CD4-positive, alpha-beta T cell treated with Interleukin-15 for 4 hours (primary cell): ENCODE measurements at places on chromosomes 4 and X.
A peak's percentile ranks its signal among the peaks of the same experiment; 100 is the strongest.

DNA sequence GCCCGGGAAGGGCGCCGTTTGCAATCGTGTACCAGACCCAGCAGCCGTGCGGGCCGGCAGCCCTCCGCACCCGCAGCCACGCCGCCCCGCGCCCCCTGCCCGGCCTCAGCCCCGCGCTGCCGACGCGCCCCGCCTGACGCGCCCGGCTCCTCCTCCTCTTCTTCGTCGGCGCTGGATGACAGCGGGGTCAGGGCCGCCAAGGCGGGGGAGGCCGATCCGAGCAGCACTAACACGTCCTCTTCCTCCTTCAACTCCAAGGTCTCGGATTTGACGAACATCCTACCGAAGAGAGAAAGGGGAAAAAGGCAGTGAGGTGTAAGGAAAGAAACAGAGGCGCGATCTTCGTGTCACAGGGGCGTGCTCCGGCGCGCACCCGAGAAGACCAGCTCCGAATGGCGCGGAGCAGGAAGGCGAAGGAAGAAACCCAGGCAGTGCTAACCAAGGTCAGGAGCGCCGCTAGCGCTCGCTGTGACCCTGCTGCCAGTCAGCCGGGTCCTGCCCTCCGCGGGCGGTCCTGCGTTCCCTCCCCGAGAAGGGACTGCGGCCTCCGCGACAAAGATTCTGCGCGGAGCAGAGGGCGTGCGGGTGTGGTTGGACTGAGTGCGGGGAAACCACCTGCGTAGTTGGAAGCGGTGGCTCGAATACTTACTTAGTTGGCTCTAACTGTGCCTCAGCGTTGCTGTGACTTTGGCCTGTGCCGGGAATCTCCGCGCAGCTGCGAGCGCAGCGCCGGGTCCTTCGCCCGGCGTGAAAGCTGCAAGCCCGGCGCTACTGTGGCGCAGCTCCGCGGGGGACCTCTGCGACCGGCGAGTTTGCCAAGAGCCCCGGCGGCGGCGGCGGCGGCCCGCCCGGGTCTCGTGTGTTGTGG, 548 bp downstream of the NEUROG2 start:
- DNase-seq, result peak; percentile 10

- DNase-seq, result no peak
These were observed 753.6 kb downstream of the RPA4 start for GRCh38 chrX:97637289-97637688.

GRCh38 chr4:105417624-105418023, 56.2 kb downstream of the PPA2 start:
- DNase-seq, result no peak

DNA sequence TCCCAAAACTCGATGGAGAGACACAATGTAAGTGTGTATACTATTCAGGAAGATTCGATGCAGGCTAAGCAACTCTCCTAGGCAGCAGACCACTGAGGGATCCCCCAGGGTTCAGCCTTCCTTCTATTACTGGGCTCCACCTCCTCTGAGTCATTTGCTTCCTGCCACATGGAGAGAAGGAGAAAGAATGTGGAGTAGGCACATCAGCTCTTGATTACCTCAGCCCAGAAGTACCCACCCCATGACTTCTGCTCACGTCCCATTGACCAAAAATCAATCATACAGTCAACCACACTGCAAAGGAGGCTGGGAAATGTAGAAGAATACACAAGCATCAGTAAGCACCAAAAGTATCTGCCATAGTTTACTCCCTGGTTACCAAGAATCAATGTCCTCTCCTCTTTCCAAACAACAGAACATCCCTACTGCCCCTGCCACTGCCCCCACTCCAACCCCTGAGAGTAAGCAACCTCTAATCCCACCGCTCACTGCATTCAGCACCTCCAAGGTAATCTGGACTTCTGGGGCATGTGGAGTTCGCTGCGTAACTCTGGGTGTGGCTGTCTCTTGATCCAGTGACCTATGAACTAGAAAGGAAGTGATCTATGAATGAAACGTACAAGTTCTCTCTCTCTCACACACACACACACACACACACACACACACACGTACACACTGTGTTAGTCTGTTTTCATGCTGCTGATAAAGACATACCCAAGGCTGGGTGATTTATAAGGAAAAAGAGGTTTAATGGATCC, 91.2 kb upstream of the C1QTNF7 start:
- no peak for DNase-seq

- DNase-seq, result no peak
These were observed 2.0 kb upstream of the PGK1 start for GRCh38 chrX:78102091-78102490.

GRCh38 chr4:7195141-7195515, 2.8 kb downstream of the SORCS2 start:
- no peak for DNase-seq

GRCh38 chrX:29488919-29489318, 726.4 kb upstream of the MAGEB2 start:
- no peak for DNase-seq

DNA sequence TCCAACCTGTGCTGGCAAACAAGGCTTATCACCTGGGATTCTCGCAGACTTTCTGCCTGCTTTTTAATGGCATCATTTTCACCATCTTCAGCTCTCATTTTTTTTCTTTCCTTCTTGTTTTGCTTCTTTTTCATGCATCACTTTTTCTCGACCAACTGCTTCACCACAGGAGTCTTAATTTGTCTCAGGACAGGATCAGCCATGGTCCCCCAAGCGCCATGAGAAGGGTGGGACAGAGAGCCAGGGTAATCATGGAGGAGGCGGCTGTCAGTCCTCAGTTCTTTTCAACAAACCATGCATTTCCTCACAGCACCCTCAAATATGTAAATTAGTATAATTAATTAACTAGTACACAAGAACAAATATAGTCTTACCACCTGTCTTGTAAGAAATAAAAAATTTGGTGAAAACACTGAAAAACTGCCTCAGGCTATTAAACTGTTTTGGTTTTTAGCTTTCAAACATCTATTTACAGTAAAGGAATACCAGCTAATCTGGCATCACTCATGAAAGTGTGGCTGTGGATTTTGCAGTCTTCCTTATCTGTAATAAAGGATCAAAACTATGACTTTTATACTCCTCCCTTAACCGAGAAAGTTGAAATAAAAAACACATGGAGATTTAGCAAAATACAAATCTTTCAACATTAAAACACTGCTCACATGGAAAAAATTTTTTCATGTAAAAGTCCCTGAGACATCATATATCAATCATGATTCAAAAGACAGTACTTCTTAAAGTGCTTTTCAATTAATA, 19.1 kb downstream of the EIF4E start:
- no peak for DNase-seq

DNA sequence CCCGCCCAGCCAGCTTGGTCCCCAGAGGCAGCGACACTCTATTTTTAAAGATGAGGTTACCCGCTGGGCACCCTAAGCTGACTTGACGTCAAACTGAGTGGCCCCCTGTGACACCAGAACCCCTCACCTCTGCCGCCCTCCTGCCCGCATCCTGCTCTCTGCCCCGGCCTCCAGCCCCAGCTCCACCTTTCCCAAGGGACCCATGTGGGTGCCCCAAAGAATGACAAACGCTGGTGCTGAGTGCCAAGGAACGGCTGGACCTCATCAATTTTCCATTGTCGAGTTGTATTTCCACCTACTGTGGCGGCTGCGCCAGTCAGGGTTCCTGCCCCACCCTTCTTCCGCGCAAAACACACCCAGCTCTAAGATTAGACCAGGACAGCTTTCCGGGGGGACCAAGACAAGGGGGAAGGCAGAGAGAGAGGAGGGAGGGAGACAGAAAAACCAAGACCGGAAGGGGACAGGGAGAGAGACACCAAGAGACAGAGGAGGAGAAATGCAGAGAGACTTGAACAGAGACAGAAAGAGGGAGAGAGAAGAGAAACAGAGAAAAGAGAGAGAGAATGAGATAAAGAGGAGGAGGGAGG, 2.0 kb downstream of the PRKX start:
- peak; percentile 41 for DNase-seq

DNA sequence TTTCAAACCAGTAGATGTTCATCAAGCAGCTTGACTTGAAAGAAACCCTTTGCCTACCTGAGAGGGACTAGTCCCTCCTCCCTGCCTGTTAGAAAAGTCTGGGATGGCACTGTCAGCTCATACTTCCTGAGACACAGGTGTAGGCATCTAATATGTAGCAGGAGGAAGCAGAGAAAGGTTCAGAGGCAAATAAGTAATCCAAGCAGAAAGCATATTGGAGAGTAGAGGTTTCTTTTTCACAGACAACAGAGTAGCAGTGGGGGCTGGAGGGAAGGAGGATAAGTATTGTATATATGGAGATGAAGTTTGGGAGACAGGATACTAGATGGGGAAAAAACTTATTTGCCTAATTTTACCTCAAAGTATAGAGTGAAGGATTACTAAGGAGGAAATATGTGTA, 81.5 kb downstream of the FNIP2 start:
- DNase-seq, result no peak

GRCh38 chr4:147571036-147571770, 46.0 kb upstream of the TMEM184C start:
- DNase-seq, result no peak

DNA sequence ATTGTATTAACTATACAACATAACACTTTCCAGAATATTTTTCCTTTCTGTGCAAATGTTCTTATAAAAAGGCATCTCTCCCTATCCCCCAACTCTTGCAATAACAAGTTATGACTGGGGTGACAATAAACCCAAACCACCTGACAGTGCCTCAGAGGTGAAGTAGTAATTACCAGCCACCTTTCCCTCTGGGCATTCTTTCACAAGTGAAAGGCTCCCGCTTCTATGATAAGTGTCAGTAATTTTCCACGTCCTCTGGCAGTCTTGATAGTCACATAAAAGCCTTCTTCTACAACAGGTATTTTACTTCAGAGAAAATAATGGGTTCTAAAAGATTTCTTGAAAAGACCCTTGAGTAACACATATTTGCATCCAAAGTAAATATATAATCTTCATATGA, 82.7 kb downstream of the MANBA start:
- no peak for DNase-seq

DNA sequence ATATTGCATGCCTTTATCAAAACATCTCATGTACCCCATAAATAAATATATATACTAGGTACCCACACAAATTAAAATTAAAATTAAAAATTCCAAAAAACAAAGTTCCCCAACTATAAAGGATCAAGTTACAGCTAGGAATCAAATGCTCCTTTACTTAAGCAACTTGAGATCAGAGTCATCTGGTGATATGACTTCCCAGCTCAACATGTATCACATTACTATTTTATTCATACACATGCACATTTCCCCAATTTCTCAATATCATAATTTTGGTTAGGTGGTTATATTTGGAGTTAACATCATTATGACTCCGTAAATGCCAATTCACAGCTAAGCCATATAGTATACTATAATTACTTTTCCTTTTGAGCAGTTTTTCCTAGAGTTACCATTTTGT, 60.9 kb downstream of the CLOCK start:
- DNase-seq, result no peak

- DNase-seq, result peak; percentile 10
These were observed 8.5 kb downstream of the RAB9A start for GRCh38 chrX:13697455-13697854.

GRCh38 chr4:75391489-75392166, 122.6 kb downstream of the RCHY1 start:
- no peak for DNase-seq
